Activated naive CD4-positive, alpha-beta T cell treated with Interleukin-2 at 50 U/mL for 16 hours (primary cell): ENCODE measurements at places on chromosomes 11 and 22.
A peak's percentile ranks its signal among the peaks of the same experiment; 100 is the strongest.

DNA sequence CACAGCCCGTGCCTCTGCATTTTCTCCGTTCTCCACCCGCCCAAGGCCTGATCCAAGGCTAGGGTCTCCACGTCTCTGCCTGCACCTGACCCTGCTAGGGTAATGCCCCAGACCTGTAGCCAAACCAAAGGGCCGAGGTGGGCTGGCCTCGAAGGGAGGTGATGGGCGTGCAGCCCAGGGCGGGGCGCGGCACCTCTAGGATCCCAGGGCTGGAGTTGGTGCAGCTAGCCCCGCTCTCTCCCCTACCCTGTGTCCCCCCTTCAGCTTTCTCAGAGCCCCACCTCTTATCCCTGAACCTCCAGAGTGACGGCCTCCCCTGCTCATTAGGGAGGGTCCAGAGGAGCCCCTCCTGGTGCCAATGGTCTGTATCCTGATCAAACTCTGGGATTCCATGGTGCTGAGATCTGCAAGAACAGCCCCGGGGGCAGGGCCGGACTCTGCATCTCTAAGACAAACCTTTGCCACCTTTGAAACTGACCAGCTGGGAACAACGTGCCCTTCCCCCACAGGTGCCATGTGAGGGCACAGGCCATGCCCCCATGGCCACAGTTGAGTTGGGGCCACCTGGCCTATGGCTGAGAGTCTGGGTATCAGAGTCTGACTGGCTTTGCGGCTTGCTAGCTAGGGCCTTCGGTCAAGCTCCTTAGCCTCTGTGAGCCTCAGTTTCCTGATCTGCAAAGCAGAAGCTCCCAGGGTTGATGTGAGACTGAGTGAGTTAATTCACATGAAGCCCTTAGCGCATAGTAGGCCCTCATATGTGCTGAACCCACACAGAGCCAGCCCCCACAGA is 23.1 kb upstream of the CBX7 start:
- no peak for DNase-seq

DNA sequence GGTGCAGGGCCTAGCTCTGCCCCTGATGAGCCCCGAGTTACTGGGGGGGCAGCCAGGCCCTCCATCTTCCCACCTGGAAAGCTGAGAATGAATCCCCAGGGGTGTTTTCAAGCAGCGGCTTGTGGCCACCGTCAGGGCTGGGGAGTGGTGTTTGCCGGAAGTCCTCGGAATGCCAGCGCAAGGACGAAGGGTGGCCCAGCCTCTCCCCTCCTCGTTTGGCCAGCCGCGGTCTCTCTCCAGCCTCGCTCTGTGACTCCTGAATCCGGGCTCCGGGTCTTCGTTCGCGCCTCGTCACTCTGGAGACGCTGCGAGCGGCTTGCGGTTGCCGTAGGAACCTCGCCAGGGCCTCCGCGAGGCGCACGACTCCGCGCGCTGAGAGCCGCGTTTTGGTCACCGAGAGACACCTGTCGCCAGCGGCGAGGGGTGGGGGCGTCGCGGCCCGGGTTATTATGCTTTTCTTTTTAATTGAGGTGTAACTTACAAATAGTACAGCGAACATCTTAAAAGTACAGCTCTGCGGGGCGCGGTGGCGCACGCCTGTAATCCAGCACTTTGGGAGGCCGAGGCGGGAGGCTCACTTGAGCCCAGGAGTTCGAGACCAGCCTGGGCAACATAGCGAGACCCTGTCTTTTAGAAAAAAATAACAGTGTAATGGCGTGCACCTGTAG is 6.3 kb upstream of the KDELR3 start:
- DNase-seq: peak; percentile 57

GRCh38 chr11:85540181-85540580 is 87.0 kb downstream of the DLG2 start:
- DNase-seq: no peak

DNA sequence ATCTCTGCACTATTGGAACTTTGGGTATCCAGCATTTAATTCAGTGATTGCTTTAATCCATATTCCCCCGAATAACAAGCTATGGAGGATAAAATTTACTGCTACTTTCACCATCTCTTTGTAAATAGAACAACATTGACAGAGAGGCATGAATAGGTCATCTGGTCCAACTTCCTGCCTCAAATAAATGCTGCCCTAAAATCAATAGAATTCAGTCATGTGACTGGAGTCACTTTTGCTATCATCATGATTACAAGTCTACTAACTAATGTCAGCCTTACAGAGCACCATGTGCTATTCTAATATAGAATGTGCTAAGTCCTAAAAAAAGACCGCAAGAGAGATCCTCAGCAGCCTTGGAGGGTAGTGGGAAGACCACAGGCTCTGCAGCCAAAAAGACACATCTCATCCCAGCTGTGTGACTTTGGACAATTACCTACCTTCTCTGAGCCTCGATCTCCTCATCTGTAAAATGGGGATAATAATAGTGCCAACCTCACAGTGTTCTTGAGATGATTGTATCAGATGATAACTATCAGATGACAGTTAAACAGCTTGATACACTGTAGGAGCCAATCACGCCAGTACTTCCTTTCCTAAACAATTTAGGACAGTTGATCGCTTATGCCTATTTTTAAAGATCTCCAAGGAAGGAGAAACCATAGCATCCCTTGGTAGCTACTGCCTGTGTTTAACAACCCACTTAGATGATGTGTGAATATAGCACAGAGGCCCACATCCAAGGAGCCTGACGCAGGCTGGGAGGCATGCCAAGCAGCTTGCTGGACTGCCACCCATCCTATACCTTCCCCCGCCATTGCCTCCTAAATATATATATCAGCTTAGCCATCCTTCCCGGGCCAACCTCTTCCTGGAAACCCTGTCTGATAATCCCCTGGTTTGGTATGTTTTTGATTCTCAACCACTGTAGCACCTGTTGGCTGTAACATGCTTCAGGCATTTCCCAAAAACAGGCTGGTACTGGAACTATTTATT is 77.3 kb upstream of the PHF21A start:
- DNase-seq: no peak

- DNase-seq: peak; percentile 67
These were observed 21.7 kb upstream of the PLAAT3 start for GRCh38 chr11:63635762-63636465.
